Retina (tissue), 1 donor: ENCODE measurements at places on chromosomes 7 and 10.

GRCh38 chr10:79351332-79351731 is 4.1 kb downstream of the PPIF start:
- no peak for DNase-seq

- DNase-seq, result peak; percentile 88
Measured at GRCh38 chr7:69598487-69599285, 411 bp downstream of the AUTS2 start.

DNA sequence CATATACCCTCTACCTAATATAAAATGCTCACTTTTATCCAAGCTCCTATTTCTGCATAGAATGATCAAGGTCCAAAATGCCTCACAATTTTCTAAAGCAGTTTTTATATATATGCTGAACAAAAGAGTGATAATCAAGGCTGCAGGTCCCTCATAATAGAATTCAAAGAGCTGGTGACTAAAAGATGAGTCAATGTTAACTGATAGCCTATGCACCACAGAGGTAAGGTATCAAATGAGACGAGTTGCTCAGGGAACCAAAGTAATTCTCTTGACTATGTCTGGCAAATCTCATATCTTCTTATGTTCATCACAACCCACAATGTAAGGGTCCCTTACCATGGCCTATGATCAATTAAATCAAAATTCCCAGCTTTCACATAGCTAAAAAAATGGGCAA is 15.2 kb downstream of the PDZD8 start:
- no peak for DNase-seq

- DNase-seq, result no peak
Measured at GRCh38 chr10:5091196-5091595, 3.0 kb upstream of the AKR1C3 start.

DNA sequence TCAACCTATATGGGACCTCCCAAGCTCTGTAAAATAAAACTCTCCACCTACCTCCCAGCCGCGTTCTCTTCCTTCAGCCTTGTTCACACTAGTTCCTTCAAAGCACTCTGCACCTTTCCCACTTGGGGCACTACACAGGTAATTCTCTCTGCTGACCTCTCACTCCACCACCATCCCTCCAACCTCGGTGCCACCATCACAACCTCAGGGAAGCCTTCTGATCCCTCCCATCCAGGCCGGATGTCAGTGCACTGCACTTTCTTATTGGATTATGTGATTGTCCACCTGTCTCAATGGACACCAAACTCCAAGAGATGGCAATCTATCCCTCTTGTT is 7.0 kb downstream of the LARP4B start:
- no peak for DNase-seq

- DNase-seq, result no peak
Measured at GRCh38 chr7:15989194-15989593, 302.7 kb upstream of the MEOX2 start.

- DNase-seq, result no peak
Measured at GRCh38 chr10:66085906-66086305, 839.9 kb upstream of the LRRTM3 start.
